ENCODE measurements at places on chromosomes 5 and 9. TPM values are rescaled to one million over a fixed set of nuclear protein-coding genes. Genes with fewer than 3 reads are reported as not detected.

GRCh38 chr5:74978345-74978744 lies 74.0 kb downstream of the GCNT4 start:
- DNase-seq: no peak

DNA sequence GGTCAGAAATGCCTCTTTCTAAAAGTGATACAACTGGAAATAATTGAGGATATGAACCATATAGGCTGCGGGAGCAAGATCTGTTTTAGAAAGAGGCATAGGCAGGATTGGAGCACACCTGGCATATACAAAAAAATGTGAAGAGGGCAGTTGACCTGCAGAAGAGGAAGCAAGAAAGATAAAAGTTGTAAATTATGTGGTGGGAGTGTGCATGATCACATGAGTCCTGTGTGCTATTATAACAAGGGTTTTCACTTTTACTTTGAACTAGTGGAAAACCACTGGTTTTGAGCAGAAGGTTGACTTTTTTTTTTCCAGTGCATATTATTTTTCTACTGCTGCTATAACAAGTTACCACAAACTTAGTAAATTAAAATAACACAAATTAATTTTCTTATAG lies 489.3 kb downstream of the ANXA1 start:
- no peak for DNase-seq

DNA sequence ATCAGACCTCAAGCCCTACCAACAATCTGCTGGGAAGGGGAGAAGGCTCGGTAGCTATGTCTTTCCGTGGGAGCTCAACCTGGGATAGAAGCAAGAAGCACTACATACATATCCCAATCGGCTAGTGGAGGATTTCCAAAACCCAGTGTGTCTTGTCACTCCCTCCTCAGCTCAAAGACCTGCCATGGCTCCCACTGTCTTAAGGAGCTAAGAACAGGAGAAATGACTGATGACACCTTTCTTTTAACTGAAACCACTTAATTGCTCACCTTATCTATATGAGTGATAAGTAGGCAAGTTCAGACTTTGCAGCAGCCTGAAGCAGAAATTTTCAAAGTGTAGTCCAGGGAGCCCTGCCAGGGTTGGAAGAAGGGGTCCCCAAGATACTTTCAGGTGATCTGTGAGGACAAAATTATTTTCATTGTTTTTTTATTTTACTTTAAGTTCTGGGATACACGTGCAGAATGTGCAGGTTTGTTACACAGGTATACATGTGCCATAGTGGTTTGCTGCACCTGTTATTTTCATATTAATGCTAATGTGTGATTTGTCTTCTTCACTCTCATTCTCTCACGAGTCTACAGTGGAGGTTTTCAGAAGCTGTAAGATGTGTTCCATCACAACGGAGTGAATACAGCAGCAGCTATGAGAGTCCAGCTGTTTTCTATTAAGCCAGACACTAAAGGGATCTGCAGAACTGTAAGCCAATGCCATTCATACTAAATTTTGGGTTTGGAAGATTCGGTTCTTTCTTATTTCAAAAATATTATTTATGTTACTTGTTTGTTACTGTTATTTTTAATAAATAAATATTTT lies 41.4 kb downstream of the PAX5 start:
- no peak for DNase-seq

DNA sequence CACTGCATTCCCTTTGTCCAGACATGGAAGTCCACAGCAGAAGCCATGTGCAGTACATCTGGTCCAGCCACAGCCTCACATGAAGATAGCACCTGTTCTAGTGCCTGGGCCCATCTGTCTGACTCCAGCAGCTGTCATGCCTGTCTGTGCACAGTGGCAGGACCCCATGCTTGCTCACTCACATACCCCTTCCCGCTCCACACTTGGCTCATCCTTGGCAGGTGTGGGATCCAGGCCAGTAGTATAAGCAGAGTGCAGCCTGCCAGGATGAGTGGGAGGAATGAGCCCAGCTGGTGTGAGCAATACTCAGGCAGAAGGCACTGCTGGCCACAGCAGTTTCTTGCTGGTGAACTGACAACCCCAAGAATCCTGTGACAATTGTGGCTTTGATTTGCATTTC lies 168.0 kb downstream of the PRDM9 start:
- DNase-seq: peak; percentile 34

GRCh38 chr9:109780453-109781033 lies 545 bp downstream of the PALM2AKAP2 start:
- no peak for DNase-seq

DNA sequence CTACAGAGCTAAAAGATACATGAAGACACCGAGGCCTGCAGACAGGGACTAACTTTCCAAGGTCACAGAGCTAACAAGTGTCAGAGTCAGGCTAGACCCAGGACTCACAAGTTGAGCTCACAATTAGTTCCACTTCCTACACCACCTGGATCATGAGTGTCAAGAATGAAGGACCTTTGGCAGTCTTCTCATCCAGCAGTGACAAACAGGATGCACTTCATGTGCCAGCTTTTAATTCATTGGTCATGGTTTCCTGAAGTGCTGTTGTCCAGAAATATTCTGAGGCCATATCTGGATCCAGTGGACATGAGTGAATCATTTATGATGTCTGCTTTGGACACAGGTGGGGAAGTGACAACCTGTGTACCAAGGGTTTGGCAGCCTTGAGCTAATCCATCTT lies 77.4 kb downstream of the KCNIP1 start:
- DNase-seq: no peak

DNA sequence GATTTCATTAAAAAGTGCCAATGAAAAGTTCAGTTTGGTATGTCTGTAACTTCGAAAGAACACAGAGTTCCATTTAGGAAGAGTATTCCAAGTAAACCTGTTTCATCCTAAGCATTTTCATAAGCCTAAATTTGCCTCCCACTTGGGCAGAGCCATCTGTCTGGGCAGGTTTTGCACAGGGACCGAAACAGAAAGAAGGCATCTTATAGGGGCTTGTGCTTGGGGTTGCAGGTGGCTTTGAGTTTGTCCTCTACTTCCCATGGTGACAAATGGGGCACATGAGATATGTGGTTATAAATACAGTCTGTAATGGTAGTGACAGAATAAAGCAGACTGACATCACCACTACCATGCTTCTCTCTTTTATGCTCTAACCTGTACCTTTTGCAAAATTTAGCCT lies 63.7 kb downstream of the MCTP1 start:
- DNase-seq: no peak

ADGRV1 gene
- not detected for total RNA-seq

DNA sequence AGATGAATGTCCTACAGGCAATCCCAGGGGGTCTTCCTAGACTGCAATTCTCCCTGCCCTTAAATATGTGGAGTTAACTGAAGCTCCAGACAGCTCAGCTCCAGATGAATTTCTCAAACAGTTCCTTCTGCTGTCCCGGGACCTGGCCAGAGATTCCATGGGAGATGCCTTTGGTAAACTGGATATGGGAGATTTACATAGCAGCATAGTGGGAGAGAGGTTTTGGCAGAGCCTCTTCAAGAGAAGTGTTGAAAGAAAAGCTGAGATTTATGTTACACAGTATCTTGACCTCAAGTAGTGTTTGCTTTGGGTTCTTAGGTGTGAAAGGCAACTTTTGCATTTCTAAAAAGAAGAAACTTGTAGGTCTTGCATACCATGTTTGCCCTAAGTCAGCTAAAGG lies 364.9 kb downstream of the ARRDC3 start:
- DNase-seq: no peak

DNA sequence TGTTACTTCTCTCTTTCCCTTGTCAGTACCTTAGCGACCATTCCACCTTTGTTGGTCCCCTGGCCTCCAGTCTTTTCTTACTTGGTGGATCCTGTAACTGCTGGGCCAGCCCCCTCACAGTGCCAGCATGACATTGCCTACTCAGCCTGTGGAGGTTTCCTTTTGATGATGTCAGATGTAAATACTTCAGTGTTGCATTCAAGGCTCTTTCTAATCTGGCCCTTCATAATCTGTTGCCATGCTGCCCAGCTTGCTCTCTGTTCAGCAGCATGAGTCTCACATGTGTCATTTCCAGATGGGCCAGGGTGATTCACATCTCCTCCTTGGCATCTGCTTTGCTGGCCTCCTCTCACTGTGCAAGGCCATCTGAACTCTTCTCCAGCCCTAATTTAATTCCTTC lies 57.1 kb downstream of the MAST4 start:
- peak; percentile 92 for DNase-seq

- no peak for DNase-seq
Measured at GRCh38 chr5:112643339-112643971, 94.2 kb upstream of the APC start.

TMOD1 gene
- total RNA-seq: 0.47 TPM

DNA sequence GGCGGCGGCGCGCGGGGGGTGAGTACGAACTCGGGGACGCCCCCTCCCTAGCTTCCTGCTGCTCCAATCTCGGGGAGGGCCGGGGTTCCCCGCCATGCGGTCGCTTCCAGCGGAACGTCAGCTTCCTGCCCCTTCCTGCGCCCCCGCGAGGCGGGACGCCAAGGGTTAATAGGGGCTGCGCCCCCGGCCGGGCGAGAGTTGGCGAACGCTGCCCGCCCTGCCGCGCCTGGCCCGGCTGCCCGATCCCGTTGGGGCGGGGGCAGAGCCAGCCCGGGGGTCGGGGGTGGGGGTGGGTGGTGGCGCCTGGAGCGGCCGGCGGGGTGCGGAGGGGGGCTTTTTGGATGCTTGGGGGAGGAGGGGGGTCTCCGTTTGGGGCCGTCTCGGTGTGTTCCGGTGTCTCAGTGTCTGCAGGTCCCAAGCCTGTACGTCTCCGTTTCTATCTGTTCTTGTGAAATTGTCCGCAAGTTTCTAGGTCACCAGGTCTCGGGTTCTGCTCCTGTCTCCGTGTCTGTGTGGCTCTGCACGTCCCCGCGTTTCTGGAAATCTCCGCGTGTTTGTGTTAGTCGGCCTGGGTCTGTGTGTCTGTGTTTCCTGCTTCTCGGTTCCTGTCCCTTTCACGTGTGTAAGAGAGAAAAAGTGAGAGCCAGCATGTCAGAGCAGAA lies 789 bp downstream of the COL27A1 start:
- peak; percentile 34 for DNase-seq

GRCh38 chr5:23352446-23352845 lies 155.0 kb upstream of the PRDM9 start:
- peak; percentile 2 for DNase-seq

CCNI2 gene
- total RNA-seq: 0.27 TPM

- DNase-seq: peak; percentile 65
Measured at GRCh38 chr9:112380102-112380824, at the start of gene HSDL2. Gene HSDL2 (plus strand): TSS chr9:112380108. CDS start chr9:112380164, 56 bp downstream.

GRCh38 chr5:130425424-130425823 lies 521.2 kb downstream of the CHSY3 start:
- DNase-seq: no peak

DNA sequence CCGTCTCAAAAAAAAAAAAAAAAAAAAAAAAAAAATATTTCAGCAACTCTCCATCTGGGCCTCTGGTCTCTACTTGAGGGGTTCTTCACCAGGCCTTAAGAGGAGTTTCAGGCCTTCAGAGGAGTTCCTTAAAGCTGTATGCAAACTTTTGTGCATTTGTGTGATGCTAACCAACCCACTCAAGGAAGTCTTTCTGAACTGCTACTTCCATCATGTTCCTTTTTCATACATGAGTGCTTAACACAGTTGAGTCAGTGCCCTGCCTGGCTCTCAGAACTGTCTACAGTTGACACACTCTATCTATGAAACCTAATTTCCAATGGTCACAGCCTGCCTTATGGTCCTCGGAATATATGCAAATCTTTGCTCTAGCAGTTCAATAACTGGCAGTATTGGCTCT lies 146.5 kb downstream of the MEF2C start:
- no peak for DNase-seq

DNA sequence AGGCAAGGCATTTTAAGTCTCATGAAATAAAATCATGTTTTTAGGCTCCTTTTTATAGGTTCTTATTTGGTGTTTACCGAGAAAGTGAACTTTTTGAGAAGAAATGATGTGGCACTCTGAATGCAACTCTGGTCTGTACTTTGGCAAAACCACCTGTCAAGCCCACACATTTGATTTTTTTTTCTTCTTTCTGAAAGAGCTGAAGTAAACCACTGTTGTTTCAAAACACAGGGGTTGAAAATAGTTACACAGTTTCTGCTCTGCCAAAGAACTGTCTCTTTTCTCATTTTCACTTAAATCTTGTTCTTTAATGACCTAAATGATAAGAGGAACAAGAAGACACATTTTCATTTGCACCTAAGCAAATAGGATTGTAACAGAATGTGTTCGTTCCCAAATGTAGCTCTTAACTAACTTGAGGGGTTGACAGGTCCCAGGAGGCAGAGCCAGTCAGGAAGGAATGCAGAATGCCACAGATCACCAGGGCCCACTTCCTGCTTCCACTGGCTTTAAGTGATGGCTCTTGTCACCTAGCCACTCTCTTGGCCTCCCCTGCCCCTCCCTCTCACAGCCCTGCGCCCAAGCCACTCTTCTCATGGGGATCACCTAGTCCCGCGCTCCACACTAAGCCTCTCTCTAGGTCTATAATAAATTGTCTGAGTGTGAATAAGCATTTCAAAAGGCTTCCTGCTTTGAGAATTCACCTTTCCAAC lies 47.3 kb downstream of the MED27 start:
- DNase-seq: no peak

HEMGN gene
- total RNA-seq: not detected

DNA sequence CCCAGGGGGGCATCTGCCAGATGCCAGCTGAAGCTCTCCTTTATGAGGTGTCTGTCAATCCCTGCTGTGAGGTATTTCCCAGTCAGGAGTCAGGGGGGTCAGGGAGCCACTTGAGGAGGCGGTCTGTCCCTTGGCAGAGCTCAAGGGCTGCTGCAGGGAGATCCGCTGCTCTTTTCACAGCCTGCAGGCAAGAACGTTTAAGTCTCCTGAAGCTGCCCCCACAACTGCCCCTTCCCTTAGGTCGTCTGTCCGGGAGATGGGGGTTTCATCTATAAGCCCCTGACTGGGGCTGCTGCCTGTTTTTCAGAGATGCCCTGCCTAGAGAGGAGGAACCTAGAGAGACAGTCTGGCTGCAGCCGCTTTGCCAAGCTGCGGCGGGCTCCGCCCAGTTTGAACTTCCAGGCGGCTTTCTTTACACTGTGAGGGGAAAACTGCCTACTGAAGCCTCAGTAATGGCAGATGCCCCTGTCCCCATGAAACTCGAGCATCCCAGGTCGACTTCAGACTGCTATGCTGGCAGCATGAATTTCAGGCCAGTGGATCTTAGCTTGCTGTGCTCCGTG lies 148.3 kb downstream of the RPS23 start:
- DNase-seq: no peak

GRCh38 chr5:43874772-43875171 lies 271.8 kb downstream of the NNT start:
- DNase-seq: peak; percentile 82

DNA sequence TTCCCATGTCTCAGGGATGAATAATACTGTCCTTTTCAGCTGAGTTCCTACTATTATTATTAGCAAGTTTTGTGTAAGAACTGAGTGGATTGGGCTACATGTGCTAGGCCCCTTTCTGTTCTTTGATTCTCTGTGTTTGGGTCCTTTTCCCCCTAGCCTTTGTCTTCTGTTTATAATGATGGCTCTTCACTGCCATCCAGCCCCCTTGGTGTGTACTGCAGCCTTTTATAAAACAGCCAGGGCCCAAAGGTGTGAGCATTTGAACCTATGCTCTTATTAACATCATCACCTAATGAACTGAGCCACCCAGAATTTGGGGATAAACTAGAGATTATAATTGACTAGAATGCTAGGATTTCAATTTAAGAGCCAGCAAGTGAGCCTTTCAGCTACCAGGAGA lies 52.6 kb downstream of the PLAC8L1 start:
- no peak for DNase-seq

C6 gene
- total RNA-seq: not detected

- DNase-seq: no peak
Measured at GRCh38 chr5:175207321-175208040, 236.5 kb downstream of the DRD1 start.

Data from MG63 (cell line).